ENCODE measurements at places on chromosomes 11 and 22.
A peak's percentile ranks its signal among the peaks of the same experiment; 100 is the strongest.

GRCh38 chr11:108663154-108663877 is 1.6 kb upstream of the DDX10 start:
- no peak for DNase-seq

- DNase-seq: no peak
Measured at GRCh38 chr11:22543261-22543660, 82.4 kb downstream of the FANCF start.

GRCh38 chr11:34340653-34341052 is 17.2 kb downstream of the ABTB2 start:
- no peak for DNase-seq

DNA sequence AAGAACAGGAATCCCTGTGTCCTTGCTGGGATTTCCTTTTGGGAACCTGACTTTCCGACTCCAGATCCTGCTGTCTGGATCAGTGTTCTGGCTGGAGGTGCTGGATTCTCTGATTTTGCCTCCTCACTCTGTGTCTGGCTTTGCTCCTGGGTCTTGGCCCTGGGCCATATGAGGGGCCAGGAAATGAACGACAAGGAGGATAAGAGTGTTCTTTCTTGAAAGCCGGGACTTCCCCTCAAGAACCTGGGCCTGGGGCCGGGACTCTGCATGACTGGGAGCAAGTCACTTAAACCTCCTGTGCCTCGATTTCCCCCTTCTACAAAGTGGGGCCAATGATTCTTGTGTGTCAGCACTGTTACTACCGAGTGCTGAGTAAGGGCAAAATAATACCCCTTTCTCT is 2.9 kb upstream of the MYO7A start:
- DNase-seq: no peak

DNA sequence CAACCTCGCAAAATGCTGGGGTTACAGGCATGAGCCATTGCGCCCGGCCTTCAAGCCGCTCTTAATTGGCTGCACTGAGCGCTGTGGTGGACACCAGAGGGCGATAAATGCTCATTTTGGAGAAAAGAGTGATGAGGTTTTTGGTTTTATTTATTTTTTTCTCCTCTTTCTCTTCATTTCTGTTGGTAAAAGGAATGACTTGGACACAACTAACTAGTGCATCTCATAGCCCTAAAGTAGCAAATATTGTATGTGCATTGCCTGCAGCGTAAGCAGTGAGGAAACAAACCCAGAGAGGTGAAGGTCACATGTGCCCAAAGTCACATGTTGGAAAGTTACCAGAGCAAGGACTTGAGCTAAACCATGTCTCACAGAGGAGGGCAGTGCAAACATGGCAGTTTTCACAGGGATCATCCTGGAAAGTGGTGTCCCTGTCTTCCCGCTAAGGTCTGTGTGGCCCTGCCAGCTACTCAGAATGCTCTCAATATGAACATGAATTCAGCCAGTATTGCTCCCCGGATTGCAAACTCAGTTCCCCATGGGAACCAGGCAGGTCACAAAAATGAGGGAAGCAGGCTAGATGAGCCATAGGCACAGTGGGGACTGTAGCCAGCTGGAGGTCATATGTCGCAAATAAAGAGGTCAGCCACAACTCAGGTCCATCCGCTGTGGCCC is 8.6 kb upstream of the CD82 start:
- DNase-seq: no peak

DNA sequence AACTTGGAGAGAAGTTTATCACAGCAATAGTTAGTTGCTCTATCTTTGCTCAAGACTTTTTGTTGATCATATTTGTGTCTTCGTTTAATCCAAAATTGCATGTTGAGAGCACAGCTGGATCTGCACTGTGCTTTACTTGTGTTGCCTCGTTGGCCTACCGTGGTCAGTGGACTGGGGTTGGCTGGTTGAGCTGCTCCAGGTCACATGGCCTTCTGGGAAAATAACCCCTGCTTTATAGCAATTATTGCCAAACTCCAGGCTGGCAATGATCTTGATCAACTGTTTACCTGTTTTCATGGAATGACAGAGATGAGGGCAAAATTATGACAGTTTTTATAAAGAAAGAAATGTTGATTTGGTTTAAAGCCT is 5.7 kb upstream of the PLET1 start:
- DNase-seq: no peak

GRCh38 chr11:103904324-103904667 is 132.1 kb upstream of the DDI1 start:
- DNase-seq: no peak

- peak; percentile 68 for DNase-seq
Measured at GRCh38 chr22:45468872-45469271, 33.8 kb upstream of the FBLN1 start.

DNA sequence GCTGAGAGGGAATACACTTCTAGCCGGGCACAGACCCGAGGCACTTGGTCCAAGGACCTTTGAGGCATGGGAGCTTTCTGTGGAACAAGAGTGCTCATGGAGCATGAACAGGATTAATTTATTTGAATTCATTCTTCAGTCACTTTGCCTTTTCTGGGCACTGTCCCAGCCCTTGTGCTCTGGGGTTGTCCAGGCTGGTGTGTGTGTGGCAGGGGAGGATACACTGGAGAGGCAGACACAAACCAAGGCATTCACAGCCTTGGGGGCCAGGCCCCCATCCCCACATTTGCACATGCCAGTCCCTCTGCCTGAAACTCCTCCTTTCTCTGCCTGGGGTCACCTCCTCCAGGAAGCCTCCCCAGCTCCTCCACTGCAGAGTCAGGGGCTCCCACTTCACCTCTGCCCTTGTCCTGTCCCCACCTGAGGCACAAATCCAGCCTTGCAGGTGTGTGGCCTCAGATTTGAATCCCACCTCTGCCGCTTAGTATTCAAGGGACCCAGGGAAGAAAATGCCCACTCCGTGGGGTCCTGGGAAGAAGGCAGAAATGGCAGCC is 55.5 kb downstream of the MYO7A start:
- no peak for DNase-seq
